ENCODE measurements at places on chromosomes 3 and 15.

- no peak for DNase-seq
Observed at GRCh38 chr15:48537271-48538113, 108.0 kb downstream of the FBN1 start.

- DNase-seq, result no peak
Observed at GRCh38 chr3:63096248-63097058, 181.7 kb upstream of the SYNPR start.

DNA sequence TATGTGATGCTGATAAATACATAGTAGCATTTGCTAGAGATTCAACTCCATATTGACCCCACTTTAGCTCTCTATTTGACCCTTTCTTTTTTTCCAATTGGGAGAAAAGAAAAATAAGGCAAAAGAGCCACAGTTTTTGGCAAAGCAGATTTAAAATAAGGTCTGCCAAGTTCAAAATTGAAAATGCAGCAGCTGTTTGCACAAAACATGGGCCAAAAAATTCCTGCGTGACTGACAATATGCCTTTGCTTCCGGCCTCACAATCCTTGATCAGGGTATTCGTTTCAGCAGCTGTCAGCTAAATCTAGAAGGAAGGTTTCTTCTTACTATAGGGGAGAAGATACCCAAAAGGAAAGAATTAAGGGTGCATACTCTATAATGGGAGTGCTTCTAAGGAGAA, 563.5 kb upstream of the CCDC54 start:
- DNase-seq, result no peak

DNA sequence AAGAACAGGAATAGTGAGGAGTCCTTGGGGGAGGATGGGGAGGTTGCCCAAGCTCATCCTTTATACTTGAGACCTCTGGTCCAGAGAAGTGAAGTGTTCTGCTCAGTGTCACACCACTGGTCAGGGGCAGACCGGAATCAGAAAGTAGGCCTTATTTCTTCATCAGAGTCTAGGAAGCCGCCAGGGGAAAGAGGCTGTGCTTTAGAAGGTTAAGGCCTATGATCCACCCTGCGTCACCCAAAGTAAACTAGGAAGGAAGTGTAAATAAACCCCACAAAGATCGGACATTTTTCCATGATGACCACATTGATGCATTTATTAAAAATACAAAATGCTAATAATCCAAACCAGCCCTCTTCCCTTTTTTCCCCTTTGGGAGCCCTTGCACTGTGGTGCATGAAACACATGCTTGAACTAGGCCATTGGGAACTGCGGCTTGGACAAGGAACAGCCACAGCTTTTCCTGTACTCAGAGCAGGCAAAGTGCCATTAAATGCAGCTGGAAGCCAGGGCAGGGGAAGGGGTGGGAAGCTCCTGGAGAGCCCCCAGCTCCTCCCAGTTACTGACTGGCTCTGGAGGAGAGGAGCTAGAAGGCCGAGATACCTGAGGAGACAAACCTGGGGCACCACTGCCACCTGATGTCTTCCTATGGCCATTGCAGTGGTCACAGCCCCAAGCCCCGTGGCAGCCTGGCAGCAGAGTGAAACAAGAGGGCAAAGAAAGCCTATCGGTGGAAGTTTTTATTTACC, 37.0 kb downstream of the CDC25A start:
- peak; percentile 3 for DNase-seq

GRCh38 chr15:88664151-88664778, 25.4 kb downstream of the ISG20 start:
- DNase-seq, result no peak

DNA sequence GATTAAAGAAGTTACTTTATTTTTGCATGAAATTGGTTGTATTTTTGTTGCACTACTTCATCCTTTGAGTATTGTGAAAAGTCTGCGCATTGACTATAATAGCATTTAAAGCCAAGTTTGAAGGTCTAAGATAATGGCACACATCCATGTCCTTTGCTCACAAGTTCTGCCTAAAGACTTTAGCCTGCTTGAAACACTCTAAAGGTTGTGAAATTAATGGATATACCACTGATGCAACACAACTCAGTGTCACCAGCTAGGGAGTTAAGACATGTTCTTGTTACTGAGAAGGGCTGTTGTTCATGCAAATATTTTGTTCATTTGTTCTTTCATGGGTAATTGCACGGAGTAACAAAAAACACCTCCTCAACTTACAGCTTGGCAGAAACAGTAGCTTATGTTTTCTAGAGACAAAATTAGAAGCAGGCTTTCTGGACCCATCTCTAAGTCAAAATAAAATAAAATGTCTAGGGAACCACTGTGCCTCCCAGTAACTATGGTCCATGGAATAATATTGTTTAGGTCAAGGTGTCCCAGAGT, 83.9 kb downstream of the PPARG start:
- DNase-seq, result no peak

- DNase-seq, result no peak
Observed at GRCh38 chr15:76987896-76988860, 6.7 kb upstream of the PSTPIP1 start.

DNA sequence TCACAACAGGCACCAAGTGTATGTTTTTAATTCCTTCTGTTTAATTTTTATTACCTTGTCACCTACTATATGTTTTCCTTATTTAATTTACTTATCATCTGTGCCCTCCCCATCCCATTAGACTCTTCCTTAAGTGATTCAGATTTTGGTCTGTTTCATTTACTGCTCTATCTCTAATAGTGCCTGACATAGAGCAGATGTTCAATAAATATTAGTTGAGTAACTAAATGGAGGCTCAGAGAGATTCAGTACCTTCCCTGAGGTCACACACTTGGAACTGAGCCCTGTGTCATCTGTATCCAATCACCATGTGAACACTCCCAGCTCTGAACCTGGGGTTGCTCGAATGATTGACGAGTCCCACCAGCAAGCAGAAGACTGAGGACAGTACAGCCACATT, 318.1 kb upstream of the WNT5A start:
- DNase-seq, result no peak

DNA sequence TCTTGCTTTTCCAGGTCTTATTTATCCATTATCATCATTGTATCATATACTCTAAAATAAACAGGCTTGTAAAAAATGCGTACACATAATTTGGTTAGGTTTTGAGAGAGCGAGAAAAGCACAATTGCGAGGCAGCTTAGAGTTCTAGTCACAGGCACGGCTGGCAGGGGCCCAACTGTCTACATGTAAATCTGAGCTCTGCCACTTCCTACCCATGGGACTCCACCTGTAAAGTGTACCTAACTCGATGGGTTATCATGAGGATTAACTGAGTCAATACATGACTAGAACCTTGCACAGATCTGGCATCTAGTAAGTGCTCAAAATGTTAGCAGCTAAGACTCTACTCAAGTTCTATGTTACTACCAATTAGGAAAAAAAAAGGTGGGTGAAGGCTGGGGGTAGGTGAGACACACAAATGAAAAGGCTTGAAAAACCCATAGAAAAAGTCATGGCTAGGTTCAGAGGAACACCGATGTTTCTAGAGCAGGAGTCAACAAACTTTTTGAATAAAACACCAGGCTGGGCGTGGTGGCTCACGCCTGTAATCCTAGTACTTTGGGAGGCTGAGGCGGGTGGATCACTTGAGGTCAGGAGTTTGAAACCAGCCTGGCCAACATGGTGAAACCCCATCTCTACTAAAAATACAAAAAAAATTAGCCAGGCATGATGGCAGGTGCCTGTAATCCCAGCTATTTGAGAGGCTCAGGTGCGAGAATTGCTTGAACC, 36.2 kb downstream of the GLB1 start:
- DNase-seq, result no peak

GRCh38 chr15:52673734-52674133, 5.5 kb downstream of the ATOSA start:
- DNase-seq, result no peak

DNA sequence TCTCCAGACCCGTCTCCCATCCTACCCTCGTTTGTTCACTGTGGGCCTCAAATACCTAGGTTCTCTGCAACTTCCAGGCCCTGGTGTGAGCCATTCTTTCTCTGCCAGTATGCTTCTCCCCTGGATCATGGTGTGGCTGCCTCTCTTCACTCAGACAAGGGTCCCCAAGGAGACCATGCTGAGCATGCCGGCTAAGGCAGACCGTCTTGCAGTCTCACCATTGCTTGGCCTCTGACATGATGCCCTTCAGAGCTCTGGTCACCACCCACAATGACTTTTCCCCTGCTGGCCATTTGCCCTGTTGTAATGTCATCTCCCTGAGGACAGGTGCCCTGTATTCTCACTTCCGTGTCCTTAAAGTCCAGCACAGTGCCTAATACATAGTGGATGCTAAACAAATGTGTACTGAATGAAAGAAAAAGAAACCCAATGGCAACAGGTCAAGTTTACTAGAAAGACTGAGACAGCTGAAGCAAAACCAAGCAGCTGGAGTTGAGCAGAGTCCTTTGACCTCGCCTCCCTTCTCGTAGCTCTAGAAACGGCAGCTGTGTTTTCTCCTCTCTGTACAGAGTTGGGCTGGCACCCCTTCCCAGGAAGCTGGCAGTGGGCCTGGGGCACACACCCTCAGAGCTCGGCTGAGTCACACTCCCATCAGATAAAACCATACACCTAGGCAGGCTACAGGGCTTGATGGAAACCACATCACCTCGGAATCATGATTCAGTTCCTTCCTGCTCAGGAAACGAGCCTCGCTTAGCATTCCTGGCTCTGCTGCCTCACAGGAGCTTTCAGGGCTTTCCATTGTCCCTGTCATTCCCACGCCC, 8.6 kb downstream of the TLR9 start:
- DNase-seq, result no peak

GRCh38 chr15:71329041-71329440, 213.8 kb downstream of the THSD4 start:
- DNase-seq, result no peak

- DNase-seq, result no peak
Observed at GRCh38 chr15:39354189-39354588, 226.7 kb upstream of the THBS1 start.

- peak; percentile 51 for DNase-seq
Observed at GRCh38 chr3:52533623-52534280, at the start of gene NT5DC2. TSS of gene NT5DC2 (minus strand) at chr3:52533857. CDS start at chr3:52533737, 120 bp downstream.

DNA sequence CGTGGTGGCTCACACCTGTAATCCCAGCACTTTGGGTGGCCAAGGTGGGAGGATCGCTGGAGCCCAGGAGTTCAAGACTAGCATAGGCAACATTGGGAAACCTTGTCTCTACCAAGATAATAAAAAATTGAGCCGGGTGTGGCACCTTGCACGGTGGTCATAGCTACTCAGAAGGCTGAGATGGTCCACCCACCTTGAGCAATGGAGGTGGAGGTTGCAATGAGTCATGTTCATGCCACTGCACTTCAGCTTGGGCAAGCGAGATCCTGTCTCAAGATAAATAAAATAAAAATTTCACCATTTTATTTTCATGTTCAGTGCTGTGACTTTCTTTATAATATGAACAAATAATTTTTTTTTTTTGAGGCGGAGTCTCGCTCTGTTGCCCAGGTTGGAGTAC, 12.5 kb downstream of the MAPK6 start:
- no peak for DNase-seq

- DNase-seq, result no peak
Observed at GRCh38 chr15:91040856-91041255, 18.5 kb upstream of the VPS33B start.

DNA sequence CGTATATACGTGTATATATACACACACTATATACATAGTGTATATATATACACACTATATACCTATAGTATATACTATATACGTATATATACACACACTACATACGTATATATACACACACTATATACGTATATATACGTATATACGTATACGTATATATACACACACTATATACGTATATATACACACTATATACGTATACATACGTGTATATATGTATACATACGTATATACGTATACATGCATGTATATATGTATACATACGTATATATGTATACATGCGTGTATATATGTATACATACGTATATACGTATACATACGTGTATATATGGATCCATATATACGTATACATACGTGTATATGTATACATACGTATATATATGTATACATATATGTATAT, 9.4 kb downstream of the HACL1 start:
- DNase-seq, result no peak

DNA sequence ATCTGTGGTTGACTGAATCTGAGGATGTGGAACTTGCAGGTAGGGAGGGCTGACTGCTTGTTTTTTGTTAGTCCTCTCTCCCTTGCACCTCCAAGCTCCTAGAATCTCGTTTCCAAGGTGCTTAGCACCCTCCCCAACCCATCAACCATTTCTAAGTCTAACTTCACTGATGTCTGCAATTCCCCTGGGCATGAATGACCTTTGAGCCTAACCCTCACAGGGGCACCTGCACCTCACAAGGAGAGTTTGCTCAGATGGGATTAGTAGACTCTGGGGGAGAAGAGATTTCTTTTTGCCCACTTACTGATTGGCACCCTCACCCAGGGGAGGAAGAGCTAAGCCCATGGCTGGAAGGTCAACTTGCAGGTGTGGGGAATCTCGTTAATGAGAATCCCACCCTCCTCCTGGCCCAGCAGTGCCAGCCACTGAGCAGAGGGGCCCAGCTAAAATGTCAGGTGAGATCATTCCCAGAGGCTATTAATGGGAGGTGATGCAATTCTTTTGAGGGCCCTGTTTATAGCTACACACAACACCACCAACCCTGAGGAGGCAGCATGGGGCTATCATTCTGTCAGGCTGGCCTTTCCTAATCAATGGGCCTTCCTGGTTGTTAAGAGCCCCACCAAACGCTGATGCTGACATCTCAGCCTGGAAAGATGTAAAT, 81.6 kb upstream of the HERC1 start:
- DNase-seq, result no peak

- DNase-seq, result no peak
Observed at GRCh38 chr3:13252207-13252606, 167.9 kb downstream of the NUP210 start.

DNA sequence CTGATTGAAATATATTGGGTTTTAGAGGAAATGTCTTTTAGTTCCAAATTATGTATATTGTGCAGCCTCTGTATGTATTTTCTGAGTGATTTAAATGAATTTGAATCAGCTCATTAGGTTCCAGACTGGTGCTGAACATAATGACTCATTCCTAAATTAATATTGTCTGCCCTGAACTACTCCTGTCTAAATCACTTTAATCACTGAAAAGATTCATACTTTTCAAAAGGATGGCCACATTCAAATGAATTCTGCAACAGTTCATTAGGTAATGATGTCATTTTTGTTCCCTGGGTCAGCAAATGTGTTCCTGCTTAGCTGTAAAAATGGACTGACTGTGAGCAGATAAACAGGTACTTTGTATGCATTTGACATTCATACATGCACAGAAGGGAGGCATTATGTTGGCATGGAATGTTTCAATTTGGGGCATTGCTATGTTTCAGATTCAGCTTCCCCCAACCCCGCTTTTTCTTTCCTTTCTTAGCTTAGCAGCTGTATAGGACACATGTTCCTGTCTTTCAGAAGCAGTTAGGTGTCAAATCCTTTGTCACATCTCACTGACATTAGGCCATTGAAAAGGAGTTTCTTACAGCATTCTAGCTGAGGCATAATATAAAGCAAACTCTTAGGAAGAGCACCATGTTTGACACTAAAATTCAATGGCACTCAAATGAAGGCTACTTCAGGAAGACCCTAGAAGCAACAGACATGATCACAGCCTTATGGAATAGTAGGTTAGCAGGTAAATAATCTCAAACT, 318.5 kb upstream of the ARPP21 start:
- no peak for DNase-seq

GRCh38 chr3:31345581-31345980, 187.1 kb upstream of the STT3B start:
- DNase-seq, result no peak

Data from stimulated activated CD8-positive, alpha-beta memory T cell treated with anti-CD3 and anti-CD28 coated beads, Interleukin-15, amount 100 ng/mL, for 4 hours (primary cell).